ENCODE measurements at places on chromosomes 11 and 22. TPM values are rescaled to one million over a fixed set of nuclear protein-coding genes. Genes with fewer than 3 reads are reported as not detected.

- no peak for DNase-seq
Observed at GRCh38 chr11:126466236-126467045, 111.0 kb downstream of the ST3GAL4 start.

DNA sequence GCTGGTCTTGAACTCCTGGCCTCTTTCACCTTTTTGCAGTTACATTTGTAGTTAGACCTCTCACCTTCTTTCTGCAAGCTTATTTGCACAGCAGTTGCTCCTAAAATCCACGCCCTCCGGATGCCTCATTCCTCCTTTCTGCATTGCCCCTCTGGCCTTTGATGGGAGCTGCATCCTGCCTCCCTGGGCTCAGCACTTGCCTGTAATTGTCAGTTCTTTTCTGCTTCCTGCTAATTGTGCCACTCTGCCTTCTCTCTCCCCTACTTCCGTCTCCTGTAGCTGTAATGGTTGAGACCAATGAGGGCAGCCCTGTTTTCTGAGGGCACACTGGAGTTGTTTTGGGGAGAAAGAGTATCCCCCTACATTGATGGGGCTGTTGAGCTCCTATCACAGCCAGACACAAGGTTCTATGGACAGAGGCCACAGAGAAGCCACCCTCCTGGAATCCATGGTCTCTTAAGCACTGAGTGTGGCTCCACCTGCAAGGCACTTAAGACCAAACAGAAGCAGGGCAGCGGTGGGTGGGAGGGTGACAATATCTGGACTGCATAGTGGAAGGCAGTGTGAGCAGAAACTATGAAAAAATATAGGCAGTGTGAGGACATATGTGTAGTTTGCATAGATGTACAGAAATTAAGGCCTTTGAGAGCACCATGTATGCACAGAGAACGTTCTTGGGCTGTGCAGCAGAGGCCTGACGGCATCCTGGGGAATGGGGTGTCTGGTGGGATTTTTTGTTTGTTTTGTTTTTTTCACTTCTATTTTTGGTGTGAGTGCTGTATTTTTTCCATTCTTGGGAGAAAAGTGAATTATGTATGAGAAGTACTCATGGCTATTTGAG is 30.5 kb downstream of the YDJC start:
- no peak for DNase-seq

GRCh38 chr11:72224564-72225410 is at the start of gene INPPL1:
Gene INPPL1 (plus strand): TSS chr11:72224767. CDS start chr11:72224985, 218 bp downstream.
- peak; percentile 39 for DNase-seq

Gene NUCB2
- 131 TPM for total RNA-seq

- no peak for DNase-seq
Observed at GRCh38 chr22:40966726-40967085, 15.5 kb downstream of the RBX1 start.

Gene ZNRF3
- 6.9 TPM for total RNA-seq

Gene MYOD1
- total RNA-seq: not detected

Gene LUZP2
- 0.96 TPM for total RNA-seq

- no peak for DNase-seq
Observed at GRCh38 chr11:133981156-133981555, 24.4 kb upstream of the IGSF9B start.

DNA sequence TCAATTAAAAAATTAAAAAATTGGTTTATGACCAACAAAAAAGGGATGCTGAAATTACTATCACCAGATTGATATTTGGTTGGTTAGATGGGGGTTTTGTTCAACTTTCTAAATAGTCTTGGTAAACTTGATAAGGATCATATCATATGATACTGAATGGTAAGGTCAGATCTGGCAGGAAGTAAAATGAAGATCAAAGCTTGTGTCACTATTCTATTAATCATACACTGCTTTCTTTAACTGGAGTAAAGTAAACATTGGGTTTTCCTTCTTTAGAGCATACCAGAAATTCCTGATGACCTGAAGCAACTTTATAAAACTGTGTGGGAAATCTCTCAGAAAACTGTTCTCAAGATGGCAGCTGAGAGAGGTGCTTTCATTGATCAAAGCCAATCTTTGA is 40.2 kb downstream of the RRM1 start:
- DNase-seq: no peak

Data from breast epithelium (tissue), 4 donors.